HFF-Myc (cell line): ENCODE measurements at places on chromosomes 12 and 14.

GRCh38 chr12:118625050-118625675 is 248.8 kb downstream of the SUDS3 start:
- DNase-seq = no peak

DNA sequence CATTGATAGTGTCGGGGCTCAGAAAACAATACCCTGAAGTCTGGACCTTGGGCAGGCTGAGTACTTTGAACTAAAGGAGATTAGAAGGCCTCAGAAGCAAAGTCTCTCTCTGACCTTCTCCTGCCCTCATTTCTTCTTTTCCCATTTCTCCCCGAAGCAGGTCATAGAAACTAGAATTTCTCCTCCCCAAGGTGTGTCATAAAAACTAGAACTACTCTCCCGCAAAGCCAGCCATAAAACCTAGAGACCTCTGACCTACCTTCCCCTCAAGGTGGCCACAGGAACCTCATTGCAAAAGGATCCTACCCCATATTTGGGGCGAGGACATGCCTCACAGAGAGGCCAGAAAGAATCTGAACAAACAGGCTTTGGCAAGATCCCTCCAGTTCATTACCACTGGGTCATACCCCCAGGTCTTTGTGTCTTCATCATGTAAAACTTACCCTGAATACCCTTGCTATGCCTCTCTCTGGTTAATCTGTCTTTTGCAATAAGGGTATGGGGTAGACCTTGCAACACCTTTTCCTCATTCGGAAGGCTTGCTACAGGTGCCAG is 64.7 kb upstream of the ZFP36L1 start:
- DNase-seq = no peak

- no peak for DNase-seq
These were observed 118.6 kb upstream of the RTL1 start for GRCh38 chr14:101022121-101022520.

- DNase-seq = no peak
These were observed 65.9 kb downstream of the PTPN21 start for GRCh38 chr14:88488897-88489296.

- DNase-seq = no peak
These were observed 12.0 kb downstream of the CFAP73 start for GRCh38 chr12:113161415-113162016.

DNA sequence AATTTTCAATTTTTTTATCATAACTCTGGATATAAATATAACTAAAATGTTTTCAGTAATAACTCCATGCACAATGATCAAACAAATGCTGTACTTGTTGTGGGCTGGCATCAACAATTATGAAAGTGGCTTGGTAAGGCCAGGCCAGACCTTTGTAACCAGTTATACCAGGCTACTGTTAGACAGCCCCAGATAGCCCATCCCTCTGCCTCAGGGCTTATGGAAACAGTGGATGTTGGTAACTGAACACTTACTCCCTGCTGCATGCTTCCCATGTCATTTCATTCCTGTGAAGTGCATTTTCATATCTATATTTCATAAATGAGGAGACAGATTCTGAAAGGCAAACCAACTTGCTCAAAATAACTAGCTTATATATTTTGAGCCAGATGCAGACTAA is 195.0 kb downstream of the SYT1 start:
- DNase-seq = no peak

DNA sequence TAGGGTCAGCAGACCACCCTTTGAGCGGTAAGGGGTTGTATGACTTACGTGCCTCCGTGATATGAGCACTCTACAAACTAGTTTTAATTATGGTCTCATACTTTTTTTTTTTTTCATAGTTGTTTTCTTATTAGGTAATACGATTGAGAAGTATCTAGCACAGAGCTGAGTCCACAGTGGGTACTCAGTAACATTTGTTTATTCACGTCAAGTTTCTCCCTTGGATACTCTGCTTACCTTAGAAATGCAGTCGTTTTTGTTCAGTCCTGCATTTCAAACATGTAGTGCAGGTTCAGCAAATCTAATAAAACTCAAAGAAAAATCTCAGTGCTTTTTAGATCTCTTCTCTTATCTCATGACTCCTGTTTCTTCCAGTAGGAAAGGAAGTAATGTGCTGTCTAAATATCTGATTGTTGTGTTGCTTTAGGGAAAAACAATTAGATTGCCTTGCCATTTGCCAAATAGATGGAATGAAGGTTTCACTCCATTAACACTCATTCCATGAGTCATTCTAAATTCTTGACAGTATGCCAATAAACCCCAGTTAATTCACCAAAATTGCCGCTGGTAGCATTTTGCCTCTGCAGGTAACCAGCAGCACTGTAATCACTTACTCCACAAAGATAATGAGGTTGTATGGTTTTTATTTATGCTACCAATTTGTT is 118.9 kb downstream of the PTCSC3 start:
- DNase-seq = no peak

- peak; percentile 14 for DNase-seq
These were observed 89.2 kb downstream of the PDZRN4 start for GRCh38 chr12:41277100-41277945.

- no peak for DNase-seq
These were observed 15.6 kb upstream of the DYNC1H1 start for GRCh38 chr14:101948666-101949216.

GRCh38 chr14:22174412-22175277 is 414.4 kb downstream of the DAD1 start:
- DNase-seq = no peak

- no peak for DNase-seq
These were observed 241.6 kb upstream of the NPAS3 start for GRCh38 chr14:32697114-32697513.

GRCh38 chr12:32063796-32064195 is 42.9 kb upstream of the BICD1 start:
- no peak for DNase-seq

- no peak for DNase-seq
These were observed 1.3 kb downstream of the LRRK2 start for GRCh38 chr12:40225984-40226602.

GRCh38 chr12:124463341-124463921 is 104.0 kb downstream of the NCOR2 start:
- DNase-seq = no peak

- no peak for DNase-seq
These were observed 280.3 kb downstream of the ADAMTS20 start for GRCh38 chr12:43271659-43272058.

DNA sequence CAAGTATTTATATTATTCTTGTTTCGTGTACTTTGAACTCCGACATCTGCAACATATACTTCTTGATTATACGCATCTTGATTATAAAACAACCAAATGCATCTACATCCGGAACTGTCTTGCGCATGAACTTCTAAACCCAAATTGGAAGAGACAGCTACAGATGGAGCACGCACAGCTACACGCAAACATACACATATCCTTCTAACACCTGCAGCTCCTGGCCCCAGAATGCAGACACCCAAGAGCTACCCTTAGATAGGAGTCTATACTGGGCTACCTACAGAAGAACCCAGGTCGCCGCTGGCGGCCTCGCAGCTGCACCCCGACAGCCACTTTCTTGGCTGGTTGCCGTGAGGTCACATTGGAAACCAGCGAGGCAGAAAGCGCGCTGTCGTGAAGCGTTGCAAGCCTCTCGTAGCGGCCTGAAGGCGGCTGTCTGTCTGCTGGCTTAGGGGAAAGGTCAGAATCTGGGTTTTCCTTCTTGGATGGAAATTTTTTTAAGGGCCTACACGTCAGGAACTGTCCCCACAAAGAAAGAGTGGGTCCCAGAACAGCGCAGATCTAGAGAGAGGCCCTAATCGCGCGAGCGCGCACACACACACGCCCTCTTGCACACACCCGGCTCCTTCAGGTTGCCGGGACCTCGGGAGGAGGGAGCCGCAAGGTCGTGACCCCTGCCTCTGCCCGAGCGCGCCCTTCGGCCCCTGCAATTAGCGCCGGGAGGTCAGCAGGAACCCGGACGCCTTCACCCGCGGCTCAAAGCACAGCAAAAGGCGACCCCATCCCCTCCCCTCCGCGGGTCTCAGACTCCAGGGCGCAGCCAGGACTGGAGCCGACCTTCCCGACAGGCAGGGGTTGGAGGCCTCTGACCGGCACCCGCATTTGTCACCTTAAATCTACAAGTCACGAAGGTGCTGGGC is 17.0 kb downstream of the TBX3 start:
- peak; percentile 94 for DNase-seq

GRCh38 chr14:75244121-75244520 is 34.5 kb upstream of the FOS start:
- no peak for DNase-seq

DNA sequence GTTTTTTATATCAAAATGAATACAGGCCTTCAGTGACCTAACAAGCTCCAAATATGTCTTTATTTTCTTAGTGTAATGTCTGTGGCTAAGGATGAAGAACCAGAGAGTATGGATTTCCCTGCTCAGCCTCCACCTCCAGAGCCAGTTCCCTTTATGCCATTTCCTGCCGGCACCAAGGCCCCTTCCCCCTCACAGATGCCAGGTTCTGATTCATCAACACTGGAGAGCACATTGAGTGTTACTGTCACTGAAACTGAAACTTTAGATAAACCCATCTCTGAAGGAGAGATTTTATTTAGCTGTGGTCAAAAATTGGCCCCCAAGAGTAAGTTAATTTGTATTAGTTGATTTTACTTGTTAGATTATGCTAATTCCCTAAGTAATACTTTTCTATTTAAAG is 61.0 kb downstream of the KIAA0586 start:
- peak; percentile 2 for DNase-seq

DNA sequence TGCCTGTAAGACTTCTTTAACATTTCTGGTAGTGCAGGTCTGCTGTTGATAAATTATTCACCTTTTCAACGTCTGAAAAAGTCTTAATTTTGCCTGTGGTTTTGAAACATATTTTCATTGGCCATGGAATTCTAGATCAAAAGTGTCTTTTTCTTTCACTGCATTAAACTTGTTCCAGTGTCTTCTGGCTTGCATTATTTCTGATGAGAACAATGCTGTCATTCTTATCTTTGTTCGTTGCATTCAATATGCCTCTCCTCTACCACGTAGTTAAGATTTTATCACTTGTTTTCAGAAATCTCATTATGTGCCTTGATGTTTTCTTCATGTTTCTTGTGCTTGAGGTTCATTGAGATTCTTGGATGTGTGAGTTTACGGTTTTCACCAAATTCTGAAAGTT is 13.4 kb upstream of the KIF26A start:
- no peak for DNase-seq

DNA sequence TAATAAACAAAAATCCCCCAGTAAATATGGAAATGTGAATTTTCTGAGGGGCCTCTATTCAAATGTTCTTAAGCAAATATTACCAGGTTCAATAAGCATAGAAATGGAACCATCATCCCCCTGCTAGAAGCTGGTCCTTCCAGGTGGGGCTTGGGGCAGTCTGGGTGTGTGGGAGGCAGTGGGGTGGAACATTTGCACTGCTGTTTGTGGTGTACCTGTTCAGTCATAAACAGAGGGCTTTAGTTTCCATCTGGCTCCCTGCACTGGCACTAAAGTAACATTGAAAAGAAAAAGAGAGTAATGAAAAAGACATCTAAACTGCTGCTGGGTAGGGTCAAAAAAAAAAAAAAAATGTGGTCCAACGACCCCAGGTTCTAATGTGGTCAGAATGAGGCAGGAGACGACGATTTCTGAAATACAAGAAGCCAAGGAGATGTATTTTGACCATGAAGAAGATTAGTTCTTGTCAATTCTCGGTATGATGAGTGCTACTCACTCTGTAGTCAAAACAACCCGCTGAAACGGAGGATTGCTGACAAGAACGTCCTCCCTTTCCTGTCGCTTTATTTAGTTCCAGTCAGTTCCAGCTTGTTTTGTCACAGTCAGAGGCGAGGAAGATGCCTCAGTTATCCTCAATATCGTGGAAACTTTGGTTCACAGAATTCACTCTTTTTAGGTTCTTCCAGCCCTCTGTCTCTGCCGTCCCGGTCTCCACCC is 44.2 kb upstream of the MANSC4 start:
- DNase-seq = no peak

DNA sequence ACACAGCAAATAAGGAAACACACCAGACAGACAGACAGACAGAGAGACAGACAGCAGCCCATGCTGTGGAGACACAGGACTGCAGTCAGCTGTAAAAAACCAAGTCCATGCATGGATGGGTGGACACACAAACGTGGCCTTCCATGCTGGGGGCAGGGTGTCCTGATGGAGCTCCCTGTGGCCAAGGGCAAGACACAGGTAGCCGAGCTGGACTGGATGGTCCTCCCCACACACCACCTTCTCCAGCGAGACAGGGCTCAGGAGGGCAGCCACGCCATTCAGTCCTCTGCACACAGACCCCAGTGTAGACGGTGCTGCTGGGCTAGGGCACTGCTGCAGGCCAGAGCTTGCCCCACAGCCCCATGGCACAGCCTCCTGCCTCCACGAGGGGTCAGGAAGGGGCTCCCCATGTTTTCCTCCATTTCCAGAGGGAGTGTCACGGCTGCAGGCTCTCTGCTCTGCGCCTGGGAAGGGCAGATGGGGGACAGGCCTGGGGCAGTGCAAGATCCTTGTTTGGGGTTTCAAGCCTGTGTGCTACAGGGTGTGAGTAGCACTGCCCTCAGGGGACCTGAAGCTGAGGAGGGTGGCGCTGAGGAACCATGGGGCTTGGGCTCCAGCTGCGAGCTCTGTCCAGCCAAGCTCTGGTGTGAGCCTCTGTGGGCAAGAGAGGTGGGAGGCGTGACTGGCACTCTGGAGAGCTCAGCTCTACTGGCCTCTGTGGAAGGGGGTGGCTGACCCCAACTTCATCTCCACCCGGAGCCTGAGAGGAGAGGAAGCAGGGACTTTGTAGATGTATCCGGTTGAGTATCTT is 67.9 kb downstream of the GALNT9 start:
- DNase-seq = no peak
